ENCODE measurements at places on chromosomes 16 and 17.

- no peak for DNase-seq
These were observed 40.3 kb upstream of the MRPS23 start for GRCh38 chr17:57889892-57890856.

DNA sequence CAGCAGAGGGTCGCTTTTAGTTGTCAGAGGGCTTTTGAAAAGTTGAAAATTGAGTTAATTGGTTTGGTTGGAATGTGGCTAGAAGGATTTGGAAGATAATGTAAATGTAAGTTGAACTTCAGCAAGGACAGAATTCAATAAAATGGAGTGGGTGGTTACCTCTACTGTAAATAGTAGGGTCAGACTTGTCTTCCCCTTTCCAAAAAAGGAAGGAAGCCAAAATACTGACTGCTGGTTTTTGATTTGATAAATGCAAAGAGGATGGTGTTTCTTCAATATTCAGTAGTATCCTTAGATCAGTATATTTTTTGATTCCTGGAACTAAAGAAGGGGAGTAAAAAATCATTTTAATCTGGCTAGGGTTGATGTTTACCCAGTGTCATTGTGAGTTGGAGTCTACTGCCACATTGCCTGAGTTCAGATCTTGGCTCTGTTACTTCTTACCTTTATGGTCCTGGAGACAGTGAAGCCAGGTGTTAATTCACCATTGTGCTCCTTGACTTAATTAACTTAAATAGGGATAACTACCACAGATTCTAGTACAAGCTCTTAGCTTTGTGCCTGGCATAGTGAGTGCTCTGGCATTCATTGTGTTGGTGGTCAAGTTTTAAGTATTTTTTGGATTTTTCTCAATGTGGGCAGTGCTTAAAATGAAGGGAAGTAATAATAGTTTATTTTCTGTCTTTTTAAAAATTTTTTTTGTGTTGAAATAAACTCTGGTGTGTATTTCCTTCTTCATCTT is 4.4 kb downstream of the HAPSTR1 start:
- no peak for DNase-seq

GRCh38 chr17:58615768-58616659 is 75.8 kb downstream of the TEX14 start:
- DNase-seq = no peak

- DNase-seq = peak; percentile 59
These were observed 3.6 kb upstream of the SLC16A5 start for GRCh38 chr17:75084039-75084660.

DNA sequence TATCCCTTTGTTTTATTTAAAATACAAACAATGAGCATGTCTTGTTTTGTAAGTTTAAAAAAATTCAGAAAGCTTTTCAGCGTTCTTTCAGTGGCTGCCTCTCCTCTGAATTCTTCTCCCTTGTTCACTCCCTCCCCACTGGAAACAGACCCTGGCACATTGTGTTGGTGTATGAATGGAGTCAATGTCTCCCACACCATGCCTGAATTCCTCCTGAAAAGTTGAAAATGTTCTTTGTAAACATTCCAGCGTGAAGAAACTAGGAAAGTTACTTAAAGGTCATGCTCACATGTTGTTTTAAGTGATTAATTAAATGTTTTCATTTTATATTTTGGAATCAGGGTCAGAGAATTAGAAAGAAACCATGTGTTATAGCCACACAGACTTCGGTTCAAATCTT is 136.9 kb upstream of the DYNLRB2 start:
- DNase-seq = no peak

DNA sequence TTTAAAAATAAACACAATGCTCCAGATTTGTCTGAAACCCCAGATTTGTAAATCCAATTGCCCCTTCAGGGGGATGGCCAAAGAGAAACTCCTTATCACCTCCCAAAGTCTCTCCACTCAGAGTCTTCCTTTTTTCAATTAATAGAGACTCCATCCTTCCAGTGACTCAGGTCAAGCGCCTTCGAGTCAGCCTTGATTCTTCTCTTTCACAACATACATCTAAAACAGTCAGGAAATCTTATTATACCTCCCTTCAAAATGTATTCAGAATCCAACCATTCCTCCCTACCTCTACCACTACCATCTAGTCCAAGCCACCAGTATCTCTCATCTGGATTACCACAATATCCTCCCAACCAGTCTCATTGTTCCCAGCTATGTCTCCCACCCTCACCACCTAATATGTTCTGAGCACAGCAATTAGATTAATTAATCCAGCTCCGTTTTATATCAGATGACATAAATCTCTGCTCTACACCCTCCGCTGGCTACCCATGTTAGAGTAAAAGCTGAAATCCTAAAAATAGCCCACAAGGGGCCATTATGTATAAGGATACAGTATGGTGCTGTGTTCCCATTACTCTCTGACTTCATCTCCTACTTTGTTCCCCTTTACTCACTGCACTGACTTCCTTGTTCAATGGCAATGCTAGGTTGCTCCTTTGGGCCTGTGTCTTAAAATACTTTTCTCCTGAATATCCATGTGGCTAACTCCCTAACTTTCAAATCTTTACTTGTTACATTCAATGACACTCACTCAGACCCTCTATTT is 11.8 kb downstream of the SIAH1 start:
- no peak for DNase-seq

- DNase-seq = peak; percentile 79
These were observed 7.4 kb upstream of the FLYWCH1 start for GRCh38 chr16:2904100-2904921.

DNA sequence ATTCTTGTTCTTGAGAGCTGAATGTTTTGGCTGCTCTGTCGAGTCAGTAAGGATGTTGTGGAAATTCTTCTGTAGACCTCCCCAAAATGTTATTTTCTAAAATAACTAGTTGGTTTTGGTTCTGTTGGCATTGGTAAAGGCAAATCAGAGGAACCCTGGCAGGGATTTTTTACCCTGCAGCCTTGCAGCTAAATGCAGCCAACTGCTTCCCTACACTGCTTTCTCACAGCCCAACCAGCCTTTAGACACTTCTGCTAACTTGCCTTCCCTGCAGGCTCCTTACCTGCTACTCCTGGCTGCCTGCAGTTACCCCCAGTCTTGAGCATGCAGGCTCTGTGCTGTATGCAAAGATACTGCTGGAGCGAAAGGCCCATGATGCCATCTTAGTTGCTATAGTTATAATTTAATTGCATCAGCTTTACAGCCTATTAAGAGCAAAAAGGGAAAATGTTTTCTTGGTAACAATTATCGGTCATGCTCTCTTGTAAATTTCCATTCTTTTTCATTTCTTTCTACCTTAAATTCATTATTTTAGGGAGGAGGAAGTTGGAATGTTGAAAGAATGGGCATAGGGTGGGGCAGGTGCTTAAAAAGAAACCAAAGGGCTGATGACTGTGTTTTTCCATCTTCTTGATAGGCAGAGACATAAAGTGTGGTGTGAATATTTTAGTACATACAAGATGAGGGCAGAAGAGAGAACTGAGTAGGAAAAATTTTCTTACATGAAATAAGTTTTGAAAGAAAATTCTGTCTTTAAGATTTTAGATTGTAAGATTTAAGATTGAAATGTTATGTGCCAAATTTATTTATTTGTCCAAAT is 20.0 kb downstream of the NUP93 start:
- no peak for DNase-seq

DNA sequence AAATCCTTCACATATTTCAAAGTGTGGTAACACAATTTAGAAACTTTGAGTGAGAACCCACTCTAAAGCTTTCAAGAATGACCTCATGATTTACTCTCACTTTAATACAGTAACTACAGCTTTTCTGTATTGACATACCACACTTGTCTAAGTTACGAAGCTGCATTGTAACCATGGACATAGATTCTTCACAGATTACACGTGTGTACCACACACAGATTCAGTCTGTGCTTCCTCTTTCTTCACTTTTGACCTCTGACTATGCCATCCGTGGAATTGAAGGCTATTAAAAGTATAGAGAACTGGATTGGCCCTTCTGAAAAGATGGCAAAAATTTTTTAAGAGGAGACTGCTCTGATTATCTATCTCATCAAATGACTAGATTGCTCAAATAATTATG is 172.7 kb downstream of the TANC2 start:
- DNase-seq = no peak

DNA sequence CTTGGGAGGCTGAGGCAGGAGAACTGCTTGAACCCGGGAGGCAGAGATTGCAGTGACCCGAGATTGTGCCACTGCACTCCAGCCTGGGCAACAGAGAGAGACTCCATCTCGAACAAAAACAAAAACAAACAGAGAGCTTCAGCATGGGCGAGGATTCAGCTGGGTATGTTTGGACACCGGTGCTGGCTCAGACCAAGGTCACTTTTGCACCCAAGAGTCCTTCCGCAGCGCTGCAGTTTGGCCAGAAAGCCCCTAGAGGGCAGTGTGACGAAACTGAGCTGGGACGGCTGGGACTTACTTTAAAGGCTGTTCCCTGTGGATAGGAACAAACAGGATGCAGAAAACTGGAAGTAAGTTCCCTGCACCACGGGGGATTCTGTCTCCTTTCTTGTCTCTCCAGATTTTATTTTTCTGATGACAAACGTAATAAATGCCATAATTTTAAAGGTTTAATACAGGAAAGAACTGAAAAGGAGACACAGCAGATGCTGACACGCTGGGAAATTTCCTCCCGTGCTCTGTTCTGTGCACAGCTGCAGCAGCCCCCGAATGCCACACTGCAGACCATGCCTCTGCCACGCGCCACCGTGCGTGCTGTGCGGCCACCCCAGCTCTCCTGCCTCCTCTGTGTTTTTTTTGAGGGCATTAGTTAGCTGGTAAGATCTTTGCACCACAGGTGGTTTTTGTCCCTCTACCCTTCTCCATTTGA is 25.2 kb upstream of the USP36 start:
- peak; percentile 66 for DNase-seq

GRCh38 chr16:683396-684070 is 601 bp downstream of the JMJD8 start:
- no peak for DNase-seq

DNA sequence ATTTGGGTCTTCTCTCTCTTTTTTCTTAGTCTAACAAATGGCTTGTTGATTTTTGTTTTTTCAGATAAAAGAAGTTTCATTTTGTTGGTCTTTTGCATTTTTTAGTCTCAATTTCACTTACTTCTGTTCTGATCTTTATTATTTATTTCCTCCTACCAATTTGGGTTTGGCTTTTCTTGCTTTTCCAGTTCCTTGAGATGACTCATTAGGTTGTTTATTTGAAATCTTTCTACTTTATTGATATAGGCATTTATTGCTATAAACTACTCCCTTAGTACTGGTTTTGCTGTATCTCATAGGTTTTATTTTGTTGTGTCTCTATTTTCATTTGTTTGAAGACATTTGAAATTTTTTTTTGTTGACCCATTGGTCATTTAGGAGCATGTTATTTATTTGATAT is 152.2 kb upstream of the MPHOSPH6 start:
- no peak for DNase-seq

DNA sequence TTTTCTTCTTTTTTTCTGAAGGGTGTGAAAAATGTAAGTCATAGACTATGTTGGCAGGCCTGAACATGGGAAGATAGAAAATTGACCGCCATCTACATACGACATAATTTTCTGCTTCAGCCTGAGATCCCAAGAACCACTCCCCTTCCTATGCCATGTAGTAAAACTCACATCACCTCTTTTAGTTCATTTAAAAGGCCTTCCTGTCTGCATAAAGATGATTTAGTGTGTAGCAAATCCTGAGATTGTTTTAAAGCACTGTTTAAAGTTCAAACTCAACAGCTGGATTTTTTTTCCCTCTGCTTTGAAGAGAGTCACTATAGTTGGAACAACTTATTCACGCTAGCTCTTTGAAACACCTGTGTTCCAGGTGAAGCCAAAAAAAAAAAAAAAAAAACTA is 101.5 kb downstream of the NLK start:
- no peak for DNase-seq

- DNase-seq = no peak
These were observed 82.6 kb upstream of the GNAO1 start for GRCh38 chr16:56108724-56109123.

DNA sequence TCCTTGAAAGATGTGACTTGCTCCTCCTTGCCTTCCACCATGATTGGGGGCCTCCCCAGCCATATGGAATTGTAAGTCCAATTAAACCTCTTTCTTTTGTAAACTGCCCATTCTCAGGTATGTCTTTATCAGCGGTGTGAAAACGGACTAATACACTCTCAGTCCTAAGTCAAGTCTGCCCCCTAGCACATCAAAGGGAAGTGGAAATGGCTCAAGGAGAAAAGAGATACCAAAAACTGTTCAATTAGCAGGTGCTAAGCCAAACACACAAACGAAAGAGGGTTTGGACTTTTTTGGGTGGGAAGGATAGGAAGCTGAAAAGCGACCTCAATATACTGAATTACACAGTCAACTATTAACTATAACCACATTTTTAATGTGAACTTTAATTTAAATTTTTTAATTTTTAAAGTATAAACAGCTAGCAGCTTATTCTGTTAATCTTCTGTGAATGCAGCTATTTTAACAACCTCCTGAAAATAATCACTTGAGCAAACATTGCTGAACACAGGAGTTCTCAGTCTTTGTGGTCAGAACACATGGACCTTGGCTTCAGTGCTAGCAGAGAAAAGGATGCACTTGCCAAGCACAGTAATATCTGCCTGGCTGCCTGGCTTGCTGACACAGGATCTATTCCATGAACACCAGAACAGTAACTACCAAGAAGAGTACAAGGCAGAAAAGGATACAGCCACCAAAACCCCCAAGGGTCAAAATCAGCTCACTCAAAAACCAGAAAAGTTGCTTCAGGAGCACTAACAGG is 10.9 kb downstream of the ZNF18 start:
- DNase-seq = no peak

- peak; percentile 59 for DNase-seq
These were observed 858 bp downstream of the MMD start for GRCh38 chr17:55420776-55421178.

- no peak for DNase-seq
These were observed 405.7 kb upstream of the SALL1 start for GRCh38 chr16:51556694-51557340.

DNA sequence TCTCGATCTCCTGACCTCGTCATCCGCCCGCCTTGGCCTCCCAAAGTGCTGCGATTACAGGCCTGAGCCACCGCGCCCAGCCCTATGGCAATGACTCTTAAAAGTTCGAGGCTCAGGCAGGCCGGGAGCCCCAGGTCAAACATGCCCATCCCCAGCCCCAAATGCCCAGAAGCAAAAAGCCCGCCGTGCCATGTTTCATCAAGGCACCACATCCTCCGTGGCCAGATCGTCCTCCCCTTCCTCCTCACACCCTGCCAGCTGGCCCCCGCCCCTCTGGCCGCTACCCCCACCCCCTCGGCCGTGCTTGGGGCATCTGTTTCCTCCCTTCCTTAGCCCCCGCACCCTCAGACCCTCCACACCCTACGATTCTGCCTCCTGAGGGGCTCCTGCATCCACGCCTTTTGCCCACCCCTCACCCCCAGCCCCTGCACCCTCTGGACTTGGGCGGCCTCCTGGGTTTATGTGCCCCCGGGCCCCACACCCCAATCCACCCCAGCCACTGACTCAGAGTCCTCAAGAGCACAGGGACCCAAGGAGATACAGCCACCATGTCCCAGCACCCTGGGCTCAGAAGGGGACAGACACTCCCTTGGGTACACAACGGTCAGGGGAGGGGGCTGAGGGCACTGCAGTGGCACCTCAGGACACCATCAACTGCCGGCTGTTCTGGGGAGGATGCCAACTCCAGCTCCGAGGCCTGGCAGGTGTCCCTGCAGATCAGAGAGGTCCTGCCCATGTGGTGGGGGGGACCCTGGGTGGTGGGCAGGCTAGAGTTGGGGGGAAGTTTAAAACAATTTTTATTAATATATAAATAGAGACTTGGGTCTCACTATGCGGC is 7.1 kb downstream of the CTRB1 start:
- DNase-seq = no peak

Data from CD4-positive, alpha-beta T cell treated with Interleukin-6 for 4 hours (primary cell).